ENCODE measurements at places on chromosomes 6 and 20.
A peak's percentile ranks its signal among the peaks of the same experiment; 100 is the strongest.

DNA sequence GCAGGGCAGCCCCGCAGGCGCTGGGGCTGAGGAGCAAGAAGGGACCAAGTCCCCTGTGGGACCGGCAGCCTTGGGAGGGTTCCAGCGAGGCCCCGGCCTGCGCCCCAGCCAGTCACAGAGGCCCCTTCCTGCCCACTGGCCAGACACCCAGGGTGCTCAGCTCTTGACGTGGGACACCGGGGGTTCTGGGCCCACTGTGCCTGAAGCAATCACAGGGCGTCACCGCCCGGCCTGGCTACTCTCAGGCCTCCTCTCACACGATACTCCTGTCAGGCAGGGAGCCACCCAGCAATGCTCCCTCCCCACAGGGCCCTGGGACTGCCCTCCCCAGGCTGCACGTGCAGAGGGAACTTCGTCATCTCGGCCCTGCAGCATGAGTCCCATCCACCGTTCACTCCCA, 14.5 kb downstream of the TAF4 start:
- DNase-seq, result no peak

DNA sequence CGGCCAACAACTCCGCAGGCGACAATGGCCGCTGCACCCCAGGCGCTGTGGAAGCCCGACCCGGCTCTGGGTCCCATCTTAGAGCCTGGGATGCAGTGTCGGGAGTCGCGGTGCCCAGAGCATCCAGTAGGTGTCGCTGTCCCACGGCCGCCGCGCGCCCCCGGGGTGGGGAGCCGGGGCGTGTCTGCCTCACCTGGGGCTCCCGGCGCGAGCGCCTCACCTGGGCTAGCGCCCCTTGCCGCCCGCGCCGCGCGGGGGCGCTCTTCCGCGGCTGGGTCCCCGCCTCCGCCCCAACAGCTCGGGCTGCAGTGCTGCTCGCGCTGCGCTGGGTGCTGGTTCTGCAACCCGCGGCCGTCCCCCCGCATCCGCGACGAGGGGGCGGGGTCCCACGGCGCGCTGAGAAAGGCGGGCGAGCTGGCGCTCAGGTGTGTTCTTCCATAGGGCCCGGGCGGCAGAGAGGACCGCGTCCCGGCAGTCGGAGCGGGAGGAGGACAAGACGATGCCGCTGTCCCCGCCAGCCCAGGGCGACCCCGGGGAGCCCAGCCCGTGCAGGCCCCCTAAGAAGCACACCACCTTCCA, at the start of gene CRYBG1:
CRYBG1 (plus strand) TSS at position 308 of the 579 bp plus-strand sequence; CDS start at position 500, 192 bp downstream.
- DNase-seq, result peak; percentile 33

DNA sequence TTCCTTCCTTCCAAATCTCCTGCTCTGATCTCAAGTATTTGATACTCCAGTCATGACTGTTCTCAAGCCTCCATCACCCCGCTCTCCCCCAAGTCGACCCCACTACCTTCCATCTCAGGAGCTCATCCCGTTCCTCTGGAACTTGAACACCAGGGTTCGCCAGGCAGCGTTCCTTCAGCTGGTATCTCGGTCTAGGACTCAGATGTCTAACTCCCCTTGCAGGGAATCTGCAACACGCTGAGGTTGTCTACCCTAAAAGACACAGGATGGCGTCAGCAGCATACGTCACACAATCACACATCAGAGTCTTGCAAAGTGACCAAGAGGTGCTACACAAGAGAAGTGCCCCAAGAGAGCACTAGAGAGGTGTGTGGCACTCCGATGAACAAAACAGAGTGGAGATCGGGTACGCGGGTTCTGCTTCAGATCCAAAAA, 706 bp downstream of the ZNF184 start:
- DNase-seq, result peak; percentile 72

DNA sequence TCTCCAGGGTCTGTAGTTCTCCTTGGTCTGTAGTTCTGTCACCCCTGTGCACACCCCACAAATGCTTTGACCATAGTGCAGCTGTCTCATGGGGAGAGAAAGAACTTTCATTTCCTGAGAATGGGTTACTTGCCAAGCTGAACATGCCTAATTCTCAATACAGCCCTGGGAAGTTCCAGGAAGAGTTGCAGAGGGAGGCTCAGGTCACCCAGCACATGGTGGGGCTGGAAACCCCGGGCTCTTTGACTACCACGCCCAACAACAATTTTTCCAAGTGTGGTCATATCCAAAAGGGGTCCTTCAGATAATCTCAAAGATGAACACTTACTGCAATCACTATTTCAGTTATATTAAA, 2.2 kb upstream of the PTPRA start:
- DNase-seq, result no peak

- DNase-seq, result no peak
These were observed 91.7 kb downstream of the PRDM1 start for GRCh38 chr6:106177786-106178185.

GRCh38 chr20:51014797-51015722, 7.8 kb downstream of the KCNG1 start:
- DNase-seq, result no peak

GRCh38 chr6:105793130-105793529, 293.0 kb upstream of the PRDM1 start:
- no peak for DNase-seq

DNA sequence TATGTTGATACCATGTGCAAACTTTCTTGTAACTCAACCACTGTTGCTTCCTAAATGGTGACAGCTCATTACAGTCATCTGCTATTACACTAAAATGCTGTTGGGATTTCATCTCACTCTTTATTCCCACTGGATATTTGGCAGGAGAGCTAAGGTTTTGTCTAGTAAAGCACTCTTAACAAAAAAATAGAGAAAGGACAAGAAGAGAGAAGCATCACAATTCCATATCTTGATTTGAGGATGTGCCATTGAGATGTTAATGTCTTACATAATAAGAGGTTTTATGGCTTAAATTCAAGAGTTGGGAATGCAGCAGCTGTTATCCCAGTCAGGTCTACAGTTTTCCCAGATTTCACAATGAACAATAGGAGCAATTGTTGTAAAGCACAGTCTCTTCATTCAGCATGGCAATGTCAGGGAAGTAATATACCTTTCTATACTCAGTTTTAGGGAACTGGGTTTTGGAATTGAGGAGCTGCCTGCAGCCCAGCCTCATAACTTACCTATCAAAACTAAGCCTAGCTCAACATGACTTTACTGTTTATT, 134.9 kb downstream of the ISM1 start:
- DNase-seq, result no peak

DNA sequence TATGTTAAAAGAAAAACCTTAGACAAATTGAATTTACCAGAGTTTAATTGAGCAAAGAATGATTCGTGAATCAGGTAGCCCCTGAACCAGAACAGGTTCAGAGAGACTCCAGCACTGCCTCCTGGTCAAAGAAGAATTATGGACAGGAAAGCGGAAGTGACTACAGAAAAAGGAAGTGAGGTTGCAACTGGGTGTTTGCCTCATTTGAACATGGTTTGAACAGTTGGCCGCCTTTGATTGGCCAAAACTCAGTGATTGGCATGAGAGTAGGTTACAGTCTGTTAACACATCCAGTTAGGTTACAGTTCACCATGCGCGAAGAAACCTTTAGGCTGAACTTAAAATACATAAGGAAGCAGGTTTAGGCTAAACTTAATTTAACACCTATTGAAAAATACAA, 248.8 kb downstream of the TFAP2A start:
- DNase-seq, result no peak

DNA sequence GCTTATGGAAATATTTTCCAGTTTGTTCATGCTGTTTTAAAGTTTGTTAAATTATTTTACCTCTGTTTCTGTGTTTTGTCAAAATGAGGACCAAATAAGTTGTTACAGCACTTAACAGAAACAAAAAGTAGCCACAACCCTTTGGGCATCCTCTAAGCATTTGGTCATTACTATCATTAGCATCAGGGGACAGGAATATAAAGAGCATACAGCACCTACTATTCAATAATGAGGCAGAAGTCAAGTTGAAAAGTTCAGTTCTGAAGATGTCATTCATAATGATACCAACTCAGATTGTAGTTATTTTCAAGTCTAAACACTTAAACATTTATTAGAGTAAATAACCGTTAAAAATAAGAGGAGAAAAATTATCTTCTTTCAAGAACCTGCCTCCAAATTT, 862.3 kb upstream of the FLRT3 start:
- DNase-seq, result no peak

DNA sequence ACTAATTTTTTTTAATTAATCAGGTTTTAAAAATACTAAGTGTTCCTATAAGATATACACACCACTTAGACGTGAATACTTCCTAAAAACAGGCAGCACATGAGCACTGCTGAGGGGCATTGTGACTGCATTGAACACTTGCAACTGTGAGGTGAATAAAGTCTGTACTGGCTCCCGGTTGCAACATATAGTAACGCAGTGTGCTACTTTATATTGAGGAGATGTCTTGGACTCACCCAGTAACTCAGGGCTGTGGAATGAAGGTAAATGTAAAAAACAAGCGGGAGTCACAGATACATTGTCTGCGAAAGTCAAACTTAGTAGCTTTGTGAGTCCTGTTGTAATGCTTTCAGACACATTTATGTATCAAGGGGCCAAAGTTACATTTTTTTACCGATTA, 17.0 kb upstream of the HLA-A start:
- no peak for DNase-seq

- no peak for DNase-seq
These were observed 31.0 kb downstream of the GLO1 start for GRCh38 chr6:38671885-38672467.

- no peak for DNase-seq
These were observed 21.7 kb downstream of the ZNF133 start for GRCh38 chr20:18310051-18310450.

DNA sequence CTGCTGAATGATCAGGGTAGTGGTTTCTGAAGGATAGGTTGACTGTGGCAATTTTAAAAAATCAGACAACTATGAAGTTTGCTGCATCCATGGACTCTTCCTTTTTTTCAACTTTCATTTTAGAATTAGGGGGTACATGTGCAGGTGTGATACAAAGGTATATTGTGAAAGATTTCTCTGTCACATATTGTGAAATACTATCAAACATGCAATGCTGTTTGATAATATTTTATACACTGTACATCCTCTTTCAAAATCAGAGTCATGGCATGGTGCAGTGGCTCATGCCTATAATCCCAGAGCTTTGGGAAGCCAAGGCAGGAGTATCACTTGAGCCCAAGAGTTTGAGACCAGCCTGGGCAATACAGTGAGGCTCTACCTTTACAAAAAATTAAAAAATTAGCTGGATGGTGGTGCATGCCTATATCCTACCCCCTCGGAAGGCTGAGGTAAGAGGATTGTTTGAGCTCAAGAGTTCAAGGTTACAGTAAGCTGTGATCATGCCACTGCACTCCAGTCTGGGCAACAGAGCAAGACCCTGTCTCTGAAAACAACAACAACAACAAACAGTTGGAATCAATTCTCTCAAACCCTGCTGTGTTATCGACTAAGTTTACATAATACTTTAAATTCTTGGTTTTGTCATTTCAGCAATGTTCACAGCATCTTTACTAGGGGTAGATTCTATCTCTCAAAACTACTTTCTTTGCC, 4.6 kb downstream of the WFDC12 start:
- no peak for DNase-seq

GRCh38 chr6:43060034-43060754, 763 bp downstream of the KLC4 start:
- no peak for DNase-seq

DNA sequence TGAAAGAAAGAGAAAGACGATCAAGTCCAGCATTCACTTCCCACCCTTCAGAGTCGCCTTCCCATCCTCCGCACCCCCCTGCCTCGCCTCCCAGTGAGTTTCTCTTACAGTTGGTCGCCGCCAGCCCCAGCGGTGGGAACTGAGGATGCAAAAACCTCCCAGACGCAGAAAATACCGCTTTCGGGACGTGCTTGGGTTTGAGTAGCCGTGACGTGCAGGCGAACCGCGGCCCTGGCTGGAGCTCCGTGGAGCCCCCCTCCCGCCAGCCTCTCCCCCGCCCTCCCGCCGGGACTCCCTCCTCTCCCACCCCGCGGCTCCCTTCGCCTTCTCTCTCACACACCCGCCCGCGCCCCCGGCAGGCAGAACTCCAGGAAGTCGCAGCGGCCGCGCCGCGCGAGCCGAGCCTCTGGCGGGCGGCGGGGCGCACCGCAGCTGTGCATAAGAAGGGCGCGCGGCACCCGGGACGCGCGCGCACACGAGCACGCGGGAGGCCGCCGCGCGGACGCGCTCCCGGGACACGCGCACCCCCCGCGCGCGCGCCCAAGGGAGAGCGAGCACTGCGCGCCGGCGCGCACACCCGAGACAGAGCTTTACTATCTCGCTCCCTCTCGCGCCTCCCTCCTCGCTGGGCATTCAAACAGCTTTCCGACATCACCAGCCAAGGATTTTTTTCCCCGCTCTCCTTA, at the start of gene ADGRB3:
ADGRB3 (plus strand) TSS at position 557 of the 686 bp plus-strand sequence. CDS start 3,394 bp downstream, outside the sequence.
- DNase-seq, result peak; percentile 82

GRCh38 chr6:37303891-37304503, 46.1 kb upstream of the TMEM217 start:
- DNase-seq, result no peak

GRCh38 chr6:157096105-157096504, 227.2 kb downstream of the TMEM242 start:
- DNase-seq, result no peak

- peak; percentile 77 for DNase-seq
These were observed 80.2 kb downstream of the ERMARD start for GRCh38 chr6:169831450-169832246.

DNA sequence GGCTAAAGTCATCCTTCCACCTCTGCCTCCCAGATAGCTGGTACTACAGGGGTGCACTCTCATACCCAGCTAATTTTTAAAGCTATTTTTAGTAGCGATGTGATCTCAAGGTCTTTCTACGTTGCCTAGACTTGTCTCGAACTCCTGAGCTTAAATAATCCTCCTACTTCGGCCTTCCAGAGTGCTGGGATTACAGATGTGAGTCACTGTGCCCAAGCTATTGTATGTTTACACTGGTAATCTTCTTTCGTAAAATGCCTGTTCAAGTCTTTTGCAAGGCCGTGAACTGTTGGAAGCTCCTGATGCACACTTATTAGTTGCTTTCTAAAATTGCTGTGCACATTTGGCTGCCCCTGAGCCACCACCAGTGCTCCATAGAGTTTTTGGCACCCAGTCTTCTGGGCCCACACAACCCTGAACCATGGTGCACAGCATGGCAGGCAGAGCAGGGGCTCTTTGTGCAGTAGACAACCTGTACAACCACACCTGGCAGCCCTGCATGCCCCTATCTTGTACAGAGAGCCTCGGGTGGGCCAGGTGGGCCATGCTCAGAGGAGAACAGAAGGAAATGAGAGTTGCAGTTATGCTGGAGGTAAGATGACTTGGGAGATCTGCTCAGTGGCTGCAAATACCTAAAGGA, 33.3 kb downstream of the PDRG1 start:
- DNase-seq, result no peak
